ENCODE measurements at places on chromosomes 7 and 10.

- DNase-seq, result no peak
These were observed 18.7 kb downstream of the NEURL1 start for GRCh38 chr10:103512166-103512565.

- no peak for DNase-seq
These were observed 144.9 kb upstream of the TCERG1L start for GRCh38 chr10:131456411-131456810.

GRCh38 chr10:19815036-19815730, 1.0 kb upstream of the PLXDC2 start:
- no peak for DNase-seq

- no peak for DNase-seq
These were observed 86.9 kb upstream of the GATAD1 start for GRCh38 chr7:92360387-92360786.

DNA sequence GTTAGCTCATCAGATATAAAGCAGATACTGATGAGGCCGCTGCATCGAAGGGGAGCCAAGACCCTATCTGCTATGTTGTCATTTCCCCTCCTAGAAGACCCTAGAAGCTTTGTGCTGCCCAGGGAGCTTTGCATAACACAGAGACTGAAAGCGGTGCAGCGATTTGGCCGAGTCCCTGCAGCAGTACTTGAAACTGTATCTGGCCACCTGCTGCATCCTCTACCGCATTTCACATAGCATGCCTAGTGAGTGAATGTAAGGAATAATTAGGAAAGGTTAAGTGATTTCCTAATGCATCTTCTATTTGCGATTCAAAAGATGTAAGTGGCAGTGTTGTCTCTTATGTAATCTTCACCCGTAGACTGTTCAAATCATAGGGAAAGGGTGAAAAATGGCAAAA, 106.7 kb downstream of the LRMDA start:
- no peak for DNase-seq
